NCI-H1417 treated with DMSO at 0.1 percent for 48 hours (cell line): ENCODE measurements at places on chromosomes 2 and 18.
A peak's percentile ranks its signal among the peaks of the same experiment; 100 is the strongest.

DNA sequence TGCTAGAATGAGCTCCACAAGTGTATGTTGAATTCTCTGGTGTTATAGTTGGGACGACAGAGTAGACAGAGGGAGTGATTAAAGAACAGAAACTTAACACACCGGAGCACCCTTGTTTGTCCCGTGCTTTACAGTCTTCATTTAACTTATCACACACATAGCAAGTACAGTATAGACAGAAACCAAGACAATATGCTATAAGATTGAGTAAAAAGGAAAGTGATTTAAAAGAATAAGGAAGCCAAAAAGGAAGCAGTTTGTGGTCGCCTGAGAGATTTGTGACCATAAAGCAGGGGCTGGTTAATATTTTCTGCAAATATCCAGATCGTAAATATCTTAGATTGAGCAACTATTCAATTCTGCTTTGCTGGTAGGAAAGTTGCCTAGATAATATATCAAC, 1128.4 kb downstream of the TSN start:
- no peak for DNase-seq

DNA sequence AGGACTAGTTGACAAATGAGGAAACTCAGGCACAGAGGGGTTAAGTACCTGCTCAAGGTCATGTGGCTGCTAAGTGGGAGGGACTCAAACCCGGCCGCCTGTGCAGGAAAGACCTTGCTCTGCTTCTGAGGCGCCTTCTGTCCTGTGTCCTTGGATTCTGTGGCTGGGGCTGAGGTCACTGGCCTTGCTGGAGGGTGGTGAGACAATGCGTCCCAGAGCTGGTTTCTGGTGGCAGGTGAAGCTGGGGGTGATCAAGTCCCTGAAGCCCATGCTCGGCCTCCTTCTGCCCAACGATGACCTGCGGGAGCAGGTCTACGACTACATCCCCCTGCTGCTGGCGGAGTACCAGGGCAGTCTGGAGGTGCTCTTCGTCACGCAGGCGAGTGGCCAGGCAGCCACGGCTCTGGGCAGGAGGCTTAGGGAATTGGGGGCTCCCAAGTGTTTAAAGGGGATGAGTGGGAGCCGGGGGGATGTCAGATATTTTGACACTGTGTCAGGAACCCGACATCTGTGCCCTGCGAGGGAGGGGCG, 16.1 kb downstream of the MROH2A start:
- no peak for DNase-seq

GRCh38 chr2:186724736-186725135, 30.9 kb downstream of the FAM171B start:
- no peak for DNase-seq

DNA sequence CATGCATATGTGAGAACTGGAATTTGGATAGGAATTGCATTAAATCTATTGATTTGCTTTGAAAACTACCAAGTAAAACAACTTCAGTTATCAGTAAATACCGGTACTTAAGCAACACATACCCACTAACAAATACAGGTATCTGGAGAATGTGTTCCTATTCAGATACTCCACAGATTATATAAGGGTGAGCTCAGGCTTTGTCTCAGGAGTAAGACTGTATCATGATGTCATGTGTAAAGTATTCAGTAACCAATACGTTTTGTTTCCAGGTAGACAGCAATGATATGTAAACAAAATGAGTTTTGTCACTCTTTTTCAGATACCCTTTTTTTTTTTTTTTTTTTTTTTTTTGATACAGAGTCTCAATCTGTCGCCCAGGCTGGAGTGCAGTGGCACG, 74.8 kb downstream of the DSC3 start:
- no peak for DNase-seq

GRCh38 chr2:112765251-112765650, 842 bp upstream of the CKAP2L start:
- no peak for DNase-seq

- no peak for DNase-seq
These were observed 62.3 kb downstream of the TNS1 start for GRCh38 chr2:217940261-217941220.

DNA sequence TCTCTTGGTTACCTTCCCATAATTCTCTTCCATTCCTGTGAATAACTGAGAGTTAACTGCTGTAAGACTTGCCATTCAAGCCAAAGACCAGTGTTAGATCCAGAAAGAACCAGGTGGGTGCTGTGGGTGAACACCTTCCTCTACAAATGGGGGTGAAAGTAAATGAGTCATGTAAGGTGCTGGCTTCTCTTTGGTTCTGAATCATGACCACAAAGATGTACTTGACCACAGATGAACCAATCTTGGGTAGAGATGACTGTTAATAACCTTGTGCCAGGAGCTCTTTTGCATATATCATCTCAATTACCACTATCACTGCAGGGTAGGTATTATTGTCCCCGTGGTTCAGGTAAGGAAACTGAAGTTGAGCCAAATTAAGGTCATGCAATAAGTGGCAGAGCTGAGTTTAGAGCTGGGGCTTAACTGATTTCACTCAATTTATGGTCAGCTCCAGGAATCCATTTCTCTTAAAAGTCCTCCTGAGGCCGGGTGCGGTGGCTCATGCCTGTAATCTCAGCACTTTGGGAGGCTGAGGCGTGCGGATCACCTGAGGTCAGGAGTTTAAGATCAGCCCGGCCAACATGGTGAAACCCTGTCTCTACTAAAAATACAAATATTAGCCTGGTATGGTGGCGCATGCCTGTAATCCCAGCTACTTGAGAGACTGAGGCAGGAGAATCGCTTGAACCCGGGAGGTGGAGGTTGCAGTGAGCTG, 244.9 kb upstream of the CXCR4 start:
- DNase-seq = no peak

DNA sequence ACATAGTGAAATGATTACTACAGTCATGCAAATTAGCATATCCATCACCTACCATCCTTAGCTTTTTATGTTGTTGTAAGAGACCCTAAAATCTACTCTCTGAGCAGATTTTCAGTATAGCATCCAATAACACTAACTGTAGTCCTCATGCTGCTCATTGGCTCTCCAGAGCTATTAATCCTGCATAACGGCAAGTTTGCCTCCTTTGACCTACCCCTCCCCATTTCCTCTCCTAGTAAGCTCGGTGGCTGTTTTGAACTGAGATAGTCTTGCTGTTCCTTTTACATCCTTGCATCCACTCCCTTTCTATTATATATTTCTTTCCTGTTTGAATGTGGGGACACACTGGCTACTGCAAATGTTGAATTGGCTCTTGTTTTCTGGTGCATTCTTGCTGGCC, 481.5 kb downstream of the TSN start:
- DNase-seq = no peak

DNA sequence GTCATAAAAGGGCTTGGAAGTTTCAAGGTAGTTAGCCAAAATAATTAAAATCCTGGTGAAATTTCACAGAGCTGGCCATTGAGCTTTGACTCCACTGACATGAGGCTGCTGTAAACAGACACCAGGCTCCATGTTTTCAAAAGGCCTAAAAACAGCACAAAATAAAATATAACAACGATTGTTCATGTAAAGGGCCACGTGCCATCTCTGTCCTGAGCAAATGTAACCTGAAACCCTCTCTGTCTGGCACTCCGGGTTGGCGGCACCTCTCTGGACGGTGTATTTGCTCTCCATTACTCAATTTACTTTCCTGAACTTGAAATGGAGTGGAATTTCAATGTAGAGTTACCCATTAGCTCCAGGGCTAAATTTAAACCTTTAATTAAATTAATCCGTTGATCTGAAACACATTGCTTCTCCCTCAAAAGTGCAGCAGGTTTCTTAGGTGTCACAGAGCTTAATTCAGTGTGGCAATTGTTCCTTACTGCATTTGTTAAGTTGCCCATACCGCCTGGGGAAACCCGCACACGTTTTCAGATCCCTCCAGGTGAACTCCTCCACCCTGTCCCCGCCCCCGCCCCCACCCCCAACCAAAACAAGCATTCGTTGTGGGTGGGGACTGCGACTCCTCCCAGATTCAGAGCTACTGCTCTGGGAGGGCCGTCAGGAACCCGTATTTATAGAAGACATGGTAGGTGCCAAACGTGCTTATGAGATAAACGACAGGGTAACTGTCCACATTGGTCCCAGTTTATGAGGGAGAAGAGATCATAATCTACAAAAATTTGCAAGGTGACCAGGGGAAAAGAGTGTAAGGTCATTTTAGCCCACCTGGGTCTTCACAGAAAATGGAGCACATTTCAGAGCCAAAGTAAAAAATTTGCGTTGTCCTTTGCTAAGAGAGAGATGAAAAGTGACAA, 1.2 kb upstream of the CABLES1 start:
- peak; percentile 82 for DNase-seq

- DNase-seq = no peak
These were observed 28.8 kb downstream of the HDAC4 start for GRCh38 chr2:239371726-239372686.
